GM04503 (cell line): ENCODE measurements at places on chromosomes 5 and 9.
A peak's percentile ranks its signal among the peaks of the same experiment; 100 is the strongest.

DNA sequence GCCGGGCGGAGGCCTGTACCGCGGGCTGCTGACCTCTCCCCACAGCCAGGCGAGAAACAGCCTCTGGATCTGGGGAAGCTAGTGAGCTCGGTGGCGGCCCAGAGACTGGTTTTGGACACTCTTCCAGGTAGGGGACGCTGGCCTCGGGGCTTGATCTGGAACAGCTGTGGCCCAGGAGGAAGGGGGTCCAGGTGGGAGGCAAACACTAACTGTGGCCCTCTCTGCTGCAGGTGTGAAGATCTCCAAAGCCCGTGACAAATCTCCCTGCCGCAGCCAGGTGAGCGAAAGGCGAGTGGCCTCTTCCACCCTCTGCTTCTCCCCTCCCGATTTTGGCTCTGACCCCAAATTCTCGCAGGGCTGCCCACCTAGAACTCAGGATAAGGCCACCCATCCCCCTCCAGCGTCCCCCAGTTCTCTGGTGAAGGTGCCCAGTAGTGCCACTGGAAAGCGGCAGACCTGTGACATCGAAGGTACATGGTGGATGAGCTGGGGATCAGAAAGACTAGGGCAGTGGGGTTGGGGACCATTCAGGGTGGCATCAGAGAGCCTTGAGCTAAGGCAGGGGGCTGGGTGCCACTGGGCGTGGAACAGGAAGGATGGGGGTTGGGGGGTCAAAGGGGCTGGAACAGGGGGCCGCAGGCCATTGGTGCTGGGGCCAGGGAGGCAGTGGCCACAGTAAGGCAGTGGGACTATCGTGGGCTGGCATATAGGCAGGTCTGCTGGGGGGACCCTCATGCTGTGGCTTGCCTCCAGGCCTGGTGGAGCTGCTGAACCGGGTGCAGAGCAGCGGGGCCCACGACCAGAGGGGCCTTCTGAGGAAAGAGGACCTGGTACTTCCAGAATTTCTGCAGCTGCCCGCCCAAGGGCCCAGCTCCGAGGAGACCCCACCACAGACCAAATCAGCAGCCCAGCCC, 12.9 kb upstream of the SLC34A1 start:
- DNase-seq, result no peak

DNA sequence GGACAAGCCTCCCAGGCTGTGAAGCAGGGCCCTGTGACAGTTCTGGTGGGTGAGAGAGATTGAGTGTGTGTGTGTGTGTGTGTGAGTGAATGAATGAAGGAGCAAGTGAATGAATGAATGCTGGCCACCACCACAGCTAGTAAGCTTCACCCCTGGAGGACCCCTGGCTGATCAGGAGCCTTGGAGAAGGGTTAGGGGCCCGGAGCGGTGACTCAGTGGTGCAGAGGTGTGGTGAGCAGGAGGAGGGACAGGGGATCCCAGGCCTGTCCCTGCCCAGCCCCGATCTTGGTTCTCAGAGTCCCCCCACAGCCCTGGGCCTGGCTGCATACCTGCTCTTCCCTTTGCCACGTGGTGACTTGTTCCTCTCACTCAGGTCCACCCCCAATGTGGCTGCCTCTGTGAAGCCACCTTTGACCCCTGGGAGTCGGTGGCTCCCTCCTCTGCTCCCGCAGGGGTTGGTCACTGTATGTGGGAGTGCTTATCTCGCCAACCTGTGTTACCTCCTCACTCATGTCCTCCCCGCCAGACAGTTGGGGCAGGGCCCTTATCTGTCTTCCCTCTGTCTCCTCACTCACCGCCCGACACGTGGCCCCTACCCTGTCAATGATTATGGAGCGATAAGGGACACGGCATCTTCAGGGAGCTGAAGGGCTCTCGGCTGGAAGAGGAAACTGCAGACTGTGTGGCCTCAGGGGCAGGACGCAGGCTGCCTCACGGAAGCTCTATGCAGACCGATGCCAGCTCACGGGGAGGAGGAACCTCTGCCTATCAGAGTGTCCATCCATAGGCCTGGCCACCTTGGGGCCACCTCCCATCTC, 99.9 kb upstream of the PITX1 start:
- DNase-seq, result no peak

- DNase-seq, result no peak
Observed at GRCh38 chr5:143338658-143339366, 64.7 kb downstream of the NR3C1 start.

GRCh38 chr5:59905188-59905587, 11.7 kb upstream of the PDE4D start:
- DNase-seq, result no peak

- no peak for DNase-seq
Observed at GRCh38 chr9:76624391-76625048, 139.7 kb upstream of the PCA3 start.

DNA sequence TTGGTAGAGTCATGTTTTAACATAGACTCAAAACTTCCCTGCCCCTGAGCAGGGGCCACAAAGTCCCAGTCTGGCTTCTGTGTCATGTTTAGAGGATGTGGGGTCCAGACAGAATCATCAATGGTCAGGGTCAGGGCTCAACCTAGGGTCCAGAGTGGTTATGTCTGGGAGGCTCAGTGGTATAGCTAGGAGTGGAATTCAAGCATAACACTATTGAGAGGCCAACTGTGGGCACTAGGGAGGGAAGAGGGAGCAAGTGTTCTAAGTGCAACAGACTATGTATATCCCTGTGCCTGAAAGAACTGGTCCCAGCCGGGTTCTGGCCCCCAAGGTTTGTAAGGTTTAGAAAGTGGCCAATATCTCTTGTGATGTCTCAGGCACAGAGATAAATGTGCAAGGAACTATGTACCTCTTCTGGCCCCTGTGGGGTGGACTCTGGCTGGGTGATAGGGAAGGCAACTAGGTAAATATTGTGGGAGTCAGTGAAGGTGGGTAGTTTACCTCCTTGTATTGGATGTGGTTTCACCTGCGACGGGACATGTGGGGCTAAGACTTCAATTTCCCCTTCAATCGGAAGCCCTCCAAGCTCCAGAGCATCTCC, 14.0 kb downstream of the MYORG start:
- no peak for DNase-seq

DNA sequence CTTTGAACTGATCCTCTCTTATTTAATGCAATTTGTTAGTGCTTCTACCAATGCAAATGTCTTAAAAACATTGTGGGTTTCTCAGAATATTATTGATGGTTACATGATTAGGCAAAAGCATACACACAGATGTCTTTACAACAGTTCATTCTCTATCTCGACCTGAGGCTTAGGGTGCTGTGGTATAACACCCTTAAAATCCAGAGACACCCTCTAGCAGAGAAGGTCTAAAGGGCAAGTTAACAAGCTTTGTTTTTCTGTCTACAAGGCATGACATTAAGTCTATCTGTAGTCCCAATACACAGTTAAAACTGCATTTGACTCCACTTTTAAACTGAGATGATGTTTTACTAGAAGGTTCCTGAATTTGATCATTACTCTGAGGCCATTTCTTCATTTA, 518.7 kb upstream of the MEF2C start:
- no peak for DNase-seq

DNA sequence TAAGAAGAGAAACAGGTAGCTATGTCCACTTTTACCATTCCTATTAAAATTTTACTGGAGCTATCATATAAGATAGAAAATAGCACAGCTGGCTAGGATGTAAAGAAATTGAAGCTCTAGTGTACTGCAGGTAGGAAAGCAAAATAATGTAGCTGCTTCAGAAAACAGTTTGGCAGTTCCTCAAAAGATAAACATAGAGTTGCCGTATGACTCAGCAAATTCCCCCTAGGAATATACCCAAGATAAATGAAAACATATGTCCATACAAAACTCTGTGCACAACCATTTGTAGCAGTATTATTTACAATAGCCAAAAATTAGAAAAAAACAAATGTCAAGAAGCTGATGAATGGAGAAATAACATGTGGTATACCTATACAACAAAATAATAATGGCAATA, 64.6 kb upstream of the SHISAL2B start:
- no peak for DNase-seq

GRCh38 chr9:123996731-123997421, 14.7 kb upstream of the LHX2 start:
- DNase-seq, result no peak

GRCh38 chr5:84874196-84874595, 489.5 kb upstream of the EDIL3 start:
- DNase-seq, result no peak

GRCh38 chr5:53037141-53037859, 48.1 kb downstream of the ITGA2 start:
- peak; percentile 47 for DNase-seq

DNA sequence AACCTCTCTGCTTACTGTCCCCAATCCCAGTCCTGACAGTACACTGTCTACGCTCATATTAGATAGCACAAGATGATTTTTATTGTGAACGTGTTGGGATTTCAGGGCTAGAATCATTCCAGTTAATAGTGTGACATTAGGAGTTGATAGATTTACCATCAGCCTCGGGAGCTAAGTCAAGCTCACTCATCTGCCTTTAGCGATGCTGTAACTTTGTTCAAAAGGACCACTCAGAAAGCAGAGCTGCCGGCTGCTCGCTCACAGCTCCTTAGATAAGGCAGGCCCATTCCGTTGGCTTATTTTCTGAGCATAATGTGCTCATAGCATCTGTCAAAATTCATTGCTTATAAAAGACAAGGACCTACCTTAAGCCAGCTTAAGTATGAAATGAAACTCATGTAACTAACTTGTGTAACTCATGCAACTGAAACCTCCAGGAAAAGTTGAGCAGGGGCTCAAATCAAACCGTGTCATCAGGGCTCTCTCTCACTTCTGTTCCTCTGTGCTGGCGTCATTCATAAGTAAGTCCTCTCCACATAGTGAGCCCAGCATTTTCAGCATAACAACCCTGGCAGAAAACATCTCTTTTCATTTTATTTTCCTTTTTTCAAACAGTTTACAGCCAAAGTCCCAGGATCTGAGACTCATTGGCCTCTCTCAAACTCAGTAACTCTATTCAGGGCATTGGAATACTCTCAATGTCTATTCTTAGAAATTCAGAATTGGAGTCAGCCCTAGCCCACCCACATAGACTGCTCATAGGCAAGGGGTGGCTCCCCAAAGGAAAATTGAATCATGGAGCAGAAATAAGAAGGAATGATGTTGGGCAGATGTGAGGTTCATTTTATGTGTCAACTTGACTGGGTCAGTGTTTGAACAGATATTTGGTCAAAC, 208.8 kb downstream of the MAN2A1 start:
- DNase-seq, result no peak

DNA sequence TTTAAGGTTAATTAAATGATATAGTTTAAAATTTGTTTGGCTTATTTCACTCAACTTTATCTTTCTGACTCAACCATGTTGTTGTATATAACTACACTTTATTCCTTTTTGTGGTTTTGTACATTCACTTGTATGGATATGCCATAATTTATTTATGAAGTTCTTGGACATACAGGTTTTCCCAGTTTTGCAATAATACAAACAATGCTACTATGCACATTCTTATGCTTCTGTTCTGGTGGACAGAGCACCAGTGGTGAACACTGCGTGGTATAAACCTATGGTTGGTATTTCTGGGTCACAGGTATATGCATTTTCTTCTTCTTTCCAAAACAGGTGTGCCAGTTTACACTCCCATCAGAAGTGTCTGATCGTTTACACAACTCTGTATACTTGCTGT, 35.7 kb upstream of the TRIM14 start:
- no peak for DNase-seq

- DNase-seq, result no peak
Observed at GRCh38 chr5:173789031-173789920, 98.9 kb upstream of the CPEB4 start.

GRCh38 chr5:169416583-169417196, 115.8 kb upstream of the SLIT3 start:
- DNase-seq, result peak; percentile 83

DNA sequence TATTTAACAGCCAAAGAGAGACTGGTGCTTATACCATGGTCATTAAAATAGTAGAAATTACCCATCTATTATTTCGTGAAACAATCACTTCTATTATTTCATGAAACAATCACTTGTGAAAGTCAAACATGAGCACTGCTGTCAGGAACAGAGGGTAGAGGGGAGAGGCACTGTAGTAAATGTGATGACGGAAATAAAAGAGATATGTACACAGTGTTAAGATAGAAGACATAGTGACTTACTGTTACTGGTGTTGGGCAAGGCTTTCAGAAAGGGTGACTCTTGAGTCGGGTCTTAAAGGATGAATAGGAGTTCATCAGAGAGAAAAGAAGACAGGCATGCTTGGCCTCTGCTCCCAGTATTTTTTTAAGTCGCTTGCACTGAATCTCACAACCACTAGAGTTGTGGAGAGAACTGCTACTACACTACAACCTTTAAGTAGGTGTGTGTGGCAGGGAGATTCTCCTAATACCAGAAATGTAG, 162.6 kb upstream of the GNA14 start:
- no peak for DNase-seq

DNA sequence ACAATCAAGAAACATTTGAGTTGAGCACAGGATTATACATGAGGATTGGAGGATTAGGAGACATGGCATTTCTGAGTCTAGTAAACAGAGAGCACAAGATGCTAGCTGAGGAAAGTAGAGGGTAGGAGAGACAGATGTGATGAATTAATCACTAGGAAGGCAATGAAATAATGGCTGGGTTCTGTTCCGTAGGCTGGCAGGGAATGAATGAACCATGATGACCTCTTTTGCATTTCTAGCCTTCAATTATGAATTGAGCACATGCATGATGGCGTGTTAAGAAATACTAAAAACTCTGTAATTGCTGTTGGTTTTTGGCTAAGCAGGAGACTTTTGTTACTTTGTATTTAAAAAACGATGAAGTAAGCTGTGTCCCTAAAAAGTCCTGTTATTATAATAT, 420.0 kb upstream of the TLE4 start:
- no peak for DNase-seq

- DNase-seq, result no peak
Observed at GRCh38 chr5:144086295-144086694, 84.2 kb downstream of the YIPF5 start.

DNA sequence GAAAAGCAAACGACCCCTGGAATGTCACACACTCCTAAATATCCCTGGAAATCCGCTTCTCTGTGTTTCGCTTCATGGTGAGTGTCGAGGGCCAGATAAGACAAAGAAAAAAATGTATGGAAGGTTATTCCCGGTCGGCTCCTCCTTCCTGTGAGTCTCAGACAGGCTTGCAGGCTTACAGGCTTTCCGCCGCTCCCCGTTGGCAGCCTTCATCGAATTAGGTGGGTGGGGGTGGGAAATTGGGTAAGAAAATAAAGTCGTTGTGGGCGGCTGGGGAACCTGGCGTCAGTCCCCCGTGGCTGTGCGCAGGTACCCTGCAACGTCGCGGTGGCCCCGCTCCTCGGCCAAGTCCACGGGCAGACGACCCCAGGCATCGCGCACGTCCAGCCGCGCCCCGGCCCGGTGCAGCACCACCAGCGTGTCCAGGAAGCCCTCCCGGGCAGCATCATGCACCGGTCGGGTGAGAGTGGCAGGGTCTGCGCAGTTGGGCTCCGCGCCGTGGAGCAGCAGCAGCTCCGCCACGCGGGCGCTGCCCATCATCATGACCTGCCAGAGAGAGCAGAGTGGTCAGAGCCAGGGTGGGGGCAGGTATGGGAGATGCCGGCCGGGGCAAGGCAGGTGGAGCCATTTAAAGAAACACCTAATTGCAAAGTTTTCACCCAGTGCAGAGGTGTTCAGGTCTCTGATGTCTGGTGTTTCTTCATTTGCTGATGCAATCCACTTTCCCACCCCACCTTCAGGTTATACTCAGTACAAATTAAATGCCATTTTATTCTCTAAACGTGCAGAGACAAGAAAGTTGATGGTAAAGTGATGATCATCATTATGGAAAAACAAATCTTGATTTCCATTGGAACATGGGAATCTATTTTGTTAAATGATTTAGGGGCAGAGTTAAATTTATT, 3.2 kb downstream of the CDKN2B start:
- DNase-seq, result no peak

GRCh38 chr5:151164687-151165392, 7.3 kb upstream of the ANXA6 start:
- no peak for DNase-seq

- DNase-seq, result no peak
Observed at GRCh38 chr9:27442464-27442863, 81.6 kb upstream of the IFNK start.
